ENCODE measurements at places on chromosomes 7 and 10.

DNA sequence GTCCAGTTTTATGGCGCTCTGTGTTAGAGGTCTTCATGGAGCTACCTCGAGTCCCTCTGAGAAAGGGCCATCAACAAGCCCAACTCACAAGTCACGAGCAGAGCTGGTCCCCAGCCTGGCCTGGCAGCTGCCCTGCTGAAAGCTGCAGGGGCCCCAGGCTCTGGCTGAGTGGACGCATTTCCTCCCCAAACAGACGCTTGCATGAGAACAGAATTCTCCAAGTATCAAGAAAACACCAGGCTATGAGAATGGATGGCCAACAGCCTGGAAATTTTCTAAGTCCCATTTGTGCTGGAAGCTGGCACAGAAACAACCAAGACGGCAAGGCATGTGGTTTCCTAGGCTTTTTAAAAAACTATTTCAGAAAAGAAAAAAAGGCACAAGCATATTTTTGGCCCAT, 114.8 kb downstream of the FAM53B start:
- DNase-seq, result no peak

DNA sequence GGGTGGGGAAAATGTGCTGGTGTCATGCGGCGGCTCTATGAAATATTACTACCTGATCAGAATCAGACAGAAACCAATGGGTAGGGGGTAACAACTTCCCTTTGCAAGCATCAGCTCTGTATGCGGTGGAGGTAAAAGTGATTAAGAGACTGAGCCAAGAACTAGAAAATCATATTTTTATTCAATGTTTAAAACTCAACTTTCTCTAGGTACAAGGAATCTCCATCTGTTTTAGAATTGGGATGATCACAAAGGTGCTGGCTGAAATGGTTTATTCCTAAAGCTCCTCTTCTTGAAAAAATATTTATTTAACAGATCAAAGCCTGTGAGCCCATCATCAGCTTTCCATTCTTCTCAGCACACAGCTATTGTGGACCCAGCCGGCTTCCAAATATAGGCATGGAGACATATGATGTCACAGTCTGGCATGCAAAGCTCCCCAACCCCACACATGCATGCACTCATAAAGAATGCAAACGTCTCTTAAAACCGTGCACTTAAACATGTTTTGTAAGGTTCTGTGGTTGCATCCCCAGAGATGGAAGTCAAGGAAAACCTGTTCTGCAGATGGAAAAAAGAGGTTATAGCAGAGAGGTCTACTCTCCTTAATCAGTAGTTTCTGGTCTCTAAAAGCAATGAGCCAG, 126.0 kb downstream of the SKIDA1 start:
- no peak for DNase-seq

- DNase-seq, result no peak
These were observed 513.3 kb downstream of the MDFIC start for GRCh38 chr7:115435178-115435577.

- DNase-seq, result no peak
These were observed 71.5 kb upstream of the SLC13A1 start for GRCh38 chr7:123271231-123271630.

- DNase-seq, result no peak
These were observed 777.7 kb downstream of the PHTF2 start for GRCh38 chr7:78576236-78576635.

DNA sequence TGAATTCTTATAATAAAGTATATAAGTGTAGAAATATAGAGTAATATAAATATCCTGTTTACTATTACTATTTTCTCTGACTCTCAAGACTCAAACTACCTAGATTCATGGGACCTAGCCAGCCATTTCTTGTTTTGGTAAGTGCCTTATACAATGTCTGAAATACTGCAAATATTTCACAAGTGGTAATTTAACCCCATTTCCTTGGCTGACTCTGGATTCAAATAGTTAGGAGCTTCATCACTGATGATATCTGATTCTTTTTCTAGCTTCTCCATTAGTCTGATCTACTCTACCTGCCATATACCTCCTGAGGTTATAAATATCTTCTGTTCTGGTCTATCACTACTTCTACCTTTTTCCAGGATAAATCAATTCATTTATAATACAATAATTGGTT, 6.4 kb upstream of the RALA start:
- DNase-seq, result no peak

- DNase-seq, result no peak
These were observed 366.6 kb upstream of the PFKP start for GRCh38 chr10:2700626-2701305.

GRCh38 chr7:95324431-95324830, at the start of gene PON1:
TSS of gene PON1 (minus strand) at chr7:95324532. CDS start at chr7:95324475, 57 bp downstream.
- DNase-seq, result no peak

- DNase-seq, result no peak
These were observed 48.1 kb upstream of the SEPTIN7 start for GRCh38 chr7:35752742-35753141.

DNA sequence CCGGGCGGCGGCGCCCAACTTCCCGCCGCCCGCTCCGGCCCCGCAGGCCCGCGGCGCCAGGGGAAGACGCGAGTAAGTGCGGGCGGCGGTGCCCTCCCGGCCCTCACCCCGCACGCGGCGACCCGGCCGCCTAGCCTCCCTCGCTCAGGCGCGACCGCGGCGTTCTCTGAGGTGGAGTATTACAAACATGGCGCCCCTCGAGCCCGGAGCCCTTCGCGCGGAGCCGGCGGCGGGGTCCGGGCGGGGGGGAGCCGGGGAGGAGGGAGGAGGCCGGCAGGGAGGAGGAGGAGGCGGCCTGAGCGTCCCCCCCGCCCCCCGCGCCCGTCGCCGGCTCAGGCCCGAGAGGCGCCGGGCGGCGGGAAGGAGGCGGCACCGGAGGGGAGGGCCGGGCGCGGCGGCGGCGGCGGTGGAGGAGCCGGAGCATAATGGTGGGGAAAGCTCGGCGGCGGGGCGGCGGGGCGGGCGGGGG, at the start of gene ZMYND11:
Gene ZMYND11 (plus strand): TSS at position 324 of the 469 bp plus-strand sequence. CDS start 44,558 bp downstream, outside the sequence.
- peak; percentile 51 for DNase-seq

GRCh38 chr7:30667172-30667571, 15.1 kb downstream of the CRHR2 start:
- DNase-seq, result no peak

DNA sequence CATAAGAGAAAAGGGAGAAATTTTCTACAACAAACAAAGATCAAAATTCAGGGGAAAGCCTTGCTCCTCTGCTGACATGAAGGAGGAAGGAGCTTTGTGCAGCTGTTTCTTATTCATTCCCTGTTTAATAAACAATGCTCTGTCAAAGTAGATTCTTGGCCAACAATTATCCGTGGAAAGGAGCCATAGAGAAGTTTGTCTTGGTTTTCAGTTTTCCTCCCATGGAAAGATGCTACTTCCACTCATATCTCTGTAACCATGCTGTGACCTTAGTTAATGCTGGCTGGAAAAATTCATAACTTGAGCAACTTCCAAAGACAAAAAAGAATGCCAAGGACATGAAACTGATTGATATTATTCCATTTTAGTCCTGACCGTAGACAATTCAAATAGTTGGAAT, 8.1 kb downstream of the DDC start:
- DNase-seq, result no peak

GRCh38 chr10:125844751-125845221, 21.4 kb downstream of the BCCIP start:
- DNase-seq, result no peak

DNA sequence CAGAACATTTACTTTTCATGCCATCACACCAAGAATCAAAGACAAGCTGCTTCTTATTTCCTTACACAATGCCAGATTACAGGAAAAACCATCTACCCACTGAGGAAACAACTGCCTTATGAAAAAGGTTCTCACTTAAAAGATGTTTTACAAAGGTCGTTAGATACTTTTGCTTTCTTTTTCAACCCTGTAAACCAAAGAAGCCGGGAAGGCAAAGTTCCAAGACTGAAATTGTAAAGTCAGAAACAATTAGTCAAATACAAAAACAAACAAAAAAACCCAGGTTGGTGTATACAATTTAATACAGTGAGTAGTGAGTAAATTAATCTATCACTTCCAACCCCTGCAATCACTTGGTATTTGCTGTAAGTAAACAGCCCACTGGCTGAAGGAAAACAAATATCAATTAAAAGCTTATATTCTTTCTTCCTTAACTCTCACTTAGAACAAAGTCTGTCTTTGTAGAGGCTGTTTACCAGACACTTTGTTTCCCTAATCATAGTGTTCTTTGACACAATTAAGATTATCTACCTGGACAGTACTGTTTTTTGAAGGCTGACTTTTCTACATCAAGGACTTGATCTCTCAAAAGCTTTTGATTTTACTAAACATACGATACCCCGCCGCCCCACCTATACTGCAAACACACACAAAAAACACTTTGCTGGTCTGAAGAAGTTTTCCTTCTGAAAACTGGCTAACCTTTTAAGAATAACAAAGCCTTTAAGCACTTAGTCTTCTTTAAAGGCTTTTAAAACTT, 18.1 kb downstream of the ERLIN1 start:
- no peak for DNase-seq

DNA sequence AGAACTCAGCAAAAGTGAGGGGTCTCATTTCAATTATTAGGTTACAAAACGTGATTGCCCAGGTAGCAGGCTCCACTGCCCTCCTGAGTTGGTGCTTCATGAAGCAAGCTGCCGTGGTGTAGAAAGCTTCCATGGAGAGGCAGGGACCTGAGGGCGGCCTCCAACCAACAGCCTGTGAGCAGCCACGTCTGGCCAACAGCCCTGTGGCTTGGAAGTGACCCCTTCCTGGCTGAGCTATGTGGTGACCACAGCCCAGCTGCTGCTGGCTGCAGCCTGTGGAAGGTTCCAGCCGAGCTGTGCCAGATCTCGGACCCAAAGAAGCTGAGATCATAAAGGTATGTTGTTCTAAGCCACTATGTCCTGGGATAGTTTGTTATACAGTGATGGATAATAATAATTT, 122.5 kb upstream of the KLF6 start:
- DNase-seq, result no peak

DNA sequence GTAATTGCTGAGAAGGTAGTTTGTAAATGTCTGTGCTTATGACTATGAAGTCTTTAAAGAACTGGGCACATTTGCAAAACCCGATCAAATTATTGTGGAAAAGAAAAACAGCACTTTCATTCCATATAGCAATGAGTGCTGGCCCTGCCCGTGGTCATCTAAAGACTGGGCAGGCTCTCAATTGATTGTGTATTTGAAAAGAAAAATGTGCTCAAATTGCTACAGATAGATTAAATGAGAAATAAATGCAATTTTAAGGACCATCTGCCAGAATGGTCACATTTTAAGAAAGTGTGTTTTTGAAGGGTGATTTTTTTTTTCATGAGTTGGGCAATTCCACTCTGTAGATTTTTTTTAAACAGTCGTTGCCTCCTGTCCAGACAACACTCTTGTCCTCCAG, 672.2 kb downstream of the SDK1 start:
- DNase-seq, result no peak

DNA sequence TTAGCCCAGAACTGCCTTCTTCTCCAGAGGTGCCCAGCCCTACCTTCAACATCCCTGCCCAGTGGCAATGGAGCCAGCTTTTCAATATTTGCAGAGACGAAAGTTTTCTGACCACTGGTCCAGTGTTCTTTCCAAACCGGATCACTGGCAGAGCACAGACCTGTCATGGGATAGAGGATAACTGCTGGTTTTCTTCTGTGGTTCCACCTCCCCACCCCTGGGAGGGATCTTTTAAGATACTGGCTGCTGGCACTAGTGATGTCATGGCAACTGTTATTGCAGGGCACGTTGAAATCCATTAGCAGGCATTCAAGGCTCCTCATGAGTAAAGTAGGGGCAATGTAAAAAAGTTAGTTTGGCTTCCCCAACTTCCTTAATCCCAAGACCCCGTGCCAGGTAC, 387.1 kb downstream of the LRMDA start:
- DNase-seq, result no peak

DNA sequence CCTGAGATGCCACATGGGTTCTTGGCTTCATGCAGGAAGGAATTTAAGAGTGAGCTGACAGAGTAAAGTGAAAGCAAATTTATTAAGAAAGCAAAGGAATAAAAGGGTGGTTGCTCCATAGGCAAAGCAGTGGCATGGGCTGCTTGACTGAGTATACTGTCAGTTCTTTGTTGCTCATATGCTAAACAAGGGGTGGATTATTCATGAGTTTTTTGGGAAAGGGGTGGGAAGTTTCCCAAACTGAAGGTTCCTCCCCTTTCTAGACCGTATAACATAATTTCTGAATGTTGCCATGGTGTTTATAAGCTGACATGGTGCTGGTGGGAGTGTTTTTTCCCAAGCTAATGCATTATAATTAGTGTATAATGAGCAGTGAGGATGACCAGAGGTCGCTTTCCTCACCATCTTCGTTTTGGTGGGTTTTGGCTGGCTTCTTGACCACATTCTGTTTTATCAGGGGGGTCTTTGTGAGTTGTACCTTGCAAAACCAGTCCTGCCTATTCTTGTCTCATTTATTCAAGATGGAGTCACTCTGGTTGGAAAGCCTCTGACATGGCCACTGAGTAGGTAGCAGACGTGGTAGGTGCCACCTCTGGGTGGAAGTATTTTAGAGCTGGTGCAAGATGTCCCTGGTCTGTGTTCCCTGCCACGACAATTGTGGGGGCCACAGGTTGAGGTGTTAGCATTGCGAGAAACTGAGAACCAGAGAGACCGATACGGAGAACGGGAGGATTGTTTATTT, 107.5 kb upstream of the SDK1 start:
- no peak for DNase-seq

GRCh38 chr10:89337484-89337883, 9.7 kb downstream of the IFIT3 start:
- no peak for DNase-seq

GRCh38 chr7:107946881-107947280, 55.9 kb downstream of the DLD start:
- no peak for DNase-seq

DNA sequence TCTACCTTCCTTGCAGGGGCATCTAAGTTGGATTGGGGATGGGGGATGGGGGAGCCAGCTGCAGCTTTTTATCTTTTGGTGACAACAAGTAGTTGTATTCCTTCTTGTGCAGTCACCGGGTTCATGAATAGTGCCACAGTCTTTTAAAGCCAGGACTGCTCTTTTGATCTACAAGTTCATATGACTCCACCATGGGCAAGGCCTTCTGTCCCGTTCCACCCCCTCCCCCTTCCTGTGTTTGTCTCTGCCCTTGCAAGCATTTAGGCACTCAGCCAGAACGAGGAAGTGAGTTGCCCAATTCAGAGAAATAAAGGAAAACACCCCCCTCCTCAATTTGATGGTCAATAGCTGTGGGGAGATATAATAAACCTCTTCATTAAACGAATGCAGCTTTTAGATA, 44.8 kb upstream of the EGR2 start:
- DNase-seq, result no peak

GRCh38 chr7:25940086-25940906, 211.7 kb upstream of the NFE2L3 start:
- DNase-seq, result no peak

GRCh38 chr10:6200734-6201515, 1.8 kb upstream of the PFKFB3 start:
- peak; percentile 5 for DNase-seq

DNA sequence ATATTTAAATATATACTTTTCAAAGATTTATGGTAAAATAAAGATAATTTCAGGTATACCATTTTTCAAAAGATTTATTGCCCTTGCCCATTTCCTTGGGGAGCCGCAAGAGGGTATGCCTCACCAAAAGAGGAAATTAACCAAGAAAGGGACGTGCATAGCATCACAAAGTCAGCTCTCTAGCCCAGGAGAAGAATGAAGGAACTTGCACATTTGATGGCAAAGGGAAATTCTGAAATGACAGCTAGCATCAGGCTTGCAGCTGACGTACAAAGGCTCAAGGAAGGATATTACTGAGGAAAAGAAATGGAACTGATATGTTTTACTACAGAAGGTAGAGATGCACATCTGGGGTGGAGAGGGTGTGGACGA, 93.6 kb upstream of the RSU1 start:
- no peak for DNase-seq

- no peak for DNase-seq
These were observed 137.3 kb upstream of the ZMIZ1 start for GRCh38 chr10:78931321-78932053.

- DNase-seq, result no peak
These were observed 2.2 kb downstream of the TRIL start for GRCh38 chr7:28955718-28956607.
